Stimulated activated CD4-positive, alpha-beta T cell treated with anti-CD3 and anti-CD28 coated beads, TNF-alpha, amount 100 ng/mL, for 48 hours (primary cell): ENCODE measurements at places on chromosomes 7 and 10.
A peak's percentile ranks its signal among the peaks of the same experiment; 100 is the strongest.

- DNase-seq: no peak
Measured at GRCh38 chr7:128442356-128442755, 13.3 kb upstream of the HILPDA start.

DNA sequence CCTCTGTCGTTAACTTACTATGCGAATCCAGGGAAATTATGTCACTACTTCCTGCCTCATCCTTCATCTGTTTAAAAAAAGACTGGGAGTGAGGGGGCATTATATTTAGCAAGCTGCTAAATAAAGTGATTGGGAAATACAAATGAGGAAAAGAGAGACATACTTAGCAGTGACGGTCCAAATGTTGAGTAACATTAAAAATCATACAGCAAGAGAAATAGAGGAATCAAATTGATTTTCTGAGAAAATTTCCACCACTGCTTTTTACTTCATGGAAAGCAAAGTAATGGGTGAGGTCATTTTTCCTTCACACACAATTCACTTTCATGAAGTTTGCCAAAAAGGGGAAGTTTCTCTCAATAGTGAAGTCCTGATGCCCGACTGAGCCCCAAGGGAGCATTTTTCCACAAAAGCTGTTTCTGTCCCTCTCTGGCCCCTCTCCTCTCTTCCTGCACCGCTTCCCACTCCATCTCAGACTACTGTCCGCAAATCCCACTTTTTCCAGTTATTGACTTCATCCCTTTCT lies 61.9 kb upstream of the ADO start:
- DNase-seq: no peak

DNA sequence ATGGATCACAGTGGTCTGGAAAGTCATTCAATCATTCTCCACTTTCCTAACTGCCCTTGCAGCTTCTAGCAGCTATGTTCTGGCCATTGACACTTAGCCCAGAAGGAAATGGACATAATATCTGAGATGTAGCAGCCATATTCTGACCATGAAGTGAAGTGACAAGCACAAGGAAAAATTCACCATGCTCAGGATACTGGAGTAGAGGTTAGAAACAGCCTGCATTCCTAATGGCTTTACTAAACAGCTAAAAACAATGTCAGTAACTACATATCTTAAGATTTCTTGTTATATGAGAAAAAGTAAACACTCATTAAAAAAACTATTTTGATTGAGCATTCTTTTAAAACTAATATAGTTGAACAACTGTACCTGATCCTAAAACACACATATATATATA lies 443.8 kb downstream of the MAGI2 start:
- DNase-seq: no peak

DNA sequence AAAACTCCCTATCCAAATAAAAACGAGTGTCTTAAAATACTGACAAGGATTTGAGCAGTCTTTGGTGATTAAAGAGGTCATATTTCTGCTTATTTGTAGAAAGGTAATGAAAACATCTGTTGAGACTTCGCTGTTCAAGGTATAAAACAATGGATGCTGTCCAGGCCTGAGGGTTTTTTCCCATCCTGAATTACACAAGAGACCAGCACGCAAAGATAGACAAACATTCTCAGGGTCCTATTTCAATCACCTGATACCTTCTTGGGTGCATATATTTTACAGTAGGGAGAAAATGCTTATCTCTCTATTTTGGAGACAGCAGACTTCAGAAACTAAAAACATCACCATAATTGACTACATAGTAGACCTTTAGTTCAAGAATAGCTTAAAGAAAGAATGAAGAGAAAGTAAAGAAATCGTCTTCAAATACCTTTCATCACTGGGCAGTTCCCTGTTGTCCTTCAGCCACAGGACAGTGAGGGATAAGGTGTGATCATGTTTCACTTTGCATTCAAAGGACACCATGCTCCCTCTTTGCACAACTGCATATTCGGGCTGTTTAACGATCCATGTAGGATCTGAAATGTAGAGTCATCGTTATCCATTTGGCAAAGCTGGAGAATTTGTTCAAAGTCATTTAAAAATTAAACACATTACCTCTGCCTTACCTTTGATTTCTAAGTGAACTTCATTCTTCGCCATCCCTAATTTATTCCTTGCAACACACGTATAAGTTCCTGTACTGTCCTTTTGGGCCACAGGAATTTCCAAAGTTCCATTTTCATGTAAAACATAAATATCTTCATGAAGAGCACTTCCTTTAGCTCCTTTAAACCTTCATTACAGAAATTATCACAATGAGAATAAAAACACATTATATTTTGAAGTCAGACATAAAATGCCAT lies 63.7 kb upstream of the LAMB4 start:
- DNase-seq: no peak

DNA sequence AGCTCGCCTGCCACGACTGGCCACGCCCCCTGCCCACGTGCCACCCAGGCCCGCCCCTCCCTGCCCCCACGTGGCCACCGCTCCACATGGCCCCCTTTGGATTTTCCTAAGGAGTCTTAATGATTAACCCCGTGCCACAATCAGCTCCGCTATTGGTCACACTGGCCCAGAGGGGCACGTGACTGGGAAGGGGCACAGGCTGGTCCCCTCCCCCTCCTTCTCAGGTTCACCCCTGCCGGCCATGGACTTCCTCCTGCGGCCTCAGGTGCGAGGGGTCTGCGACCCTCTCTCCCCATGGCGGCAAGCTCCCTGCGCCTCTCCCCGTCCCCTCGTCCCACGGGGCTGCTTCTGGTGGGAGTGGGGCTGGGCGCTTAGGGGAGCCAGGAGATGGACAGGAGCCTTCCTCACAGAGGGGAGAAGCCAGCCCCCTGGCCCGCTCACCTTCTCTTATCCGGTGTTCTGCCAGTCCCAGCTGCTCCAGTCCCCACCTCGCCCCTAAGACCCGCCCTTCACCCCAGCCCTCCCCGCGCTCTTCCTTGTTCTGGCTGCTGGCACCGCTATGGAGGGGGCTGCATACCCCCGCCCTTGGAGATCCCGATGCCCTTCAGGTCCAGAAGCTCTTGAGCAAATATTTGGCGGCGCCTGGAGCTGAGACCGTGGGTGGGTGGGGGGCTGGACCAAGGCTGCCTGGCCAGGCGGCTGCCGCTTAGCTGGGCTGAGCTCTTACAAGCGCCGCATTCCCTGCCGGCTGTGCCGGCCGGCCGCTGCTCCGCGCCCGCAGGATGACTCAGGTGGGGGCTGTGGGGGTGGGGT lies 3.2 kb downstream of the SLC4A2 start:
- no peak for DNase-seq

DNA sequence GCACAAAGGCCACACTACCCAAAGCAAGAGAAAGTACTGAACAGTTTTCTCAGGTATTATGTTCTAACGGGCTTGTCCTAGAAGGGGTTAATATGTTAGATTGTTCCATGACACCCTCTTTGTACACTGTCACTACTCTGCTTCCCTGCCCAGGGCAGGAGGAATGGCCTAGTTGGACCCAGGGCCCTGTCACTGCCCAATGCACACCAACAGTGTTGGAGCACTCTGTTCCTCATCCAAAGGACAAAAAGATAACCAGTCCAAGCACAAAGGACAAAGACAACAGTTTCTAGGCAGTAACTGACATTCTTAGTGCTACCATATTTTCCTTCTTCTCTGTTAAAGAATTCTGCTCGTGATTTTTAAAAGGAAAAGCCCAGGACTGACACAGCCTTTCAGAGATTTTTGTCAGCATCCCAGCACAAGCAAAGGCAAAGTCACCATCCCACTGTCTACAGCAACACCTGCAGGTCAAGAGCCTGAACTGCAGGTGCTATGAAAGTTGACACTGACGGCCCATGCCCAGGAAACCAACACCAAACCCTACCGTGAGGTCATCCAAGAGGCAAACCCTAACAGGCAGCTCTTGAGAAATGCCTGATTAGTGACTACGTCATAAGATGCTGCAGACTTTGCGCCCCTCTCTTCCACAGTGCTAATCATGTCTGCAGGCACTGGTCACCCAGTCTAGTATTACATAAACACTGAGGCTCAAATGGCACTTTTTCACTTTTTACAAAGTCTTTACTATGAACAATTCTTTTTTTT lies 13.2 kb downstream of the NUDCD3 start:
- DNase-seq: peak; percentile 14

DNA sequence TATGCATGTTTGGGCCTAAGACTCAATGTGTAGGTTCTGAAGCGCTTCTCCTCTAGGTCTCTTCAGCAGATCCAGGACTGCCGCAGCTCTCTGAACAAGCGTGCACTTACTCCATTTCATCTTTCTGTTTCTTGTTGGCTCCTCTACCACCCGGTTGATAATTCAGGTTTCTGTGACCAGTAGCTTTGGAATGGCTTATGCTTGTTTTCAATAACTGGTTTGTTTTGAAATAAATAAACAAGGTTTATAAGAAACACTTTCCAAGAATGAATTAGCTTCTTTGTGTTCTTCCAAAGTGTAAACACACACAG lies 1.5 kb downstream of the MDFIC start:
- no peak for DNase-seq

GRCh38 chr7:90777041-90777440 lies 180.9 kb downstream of the CDK14 start:
- DNase-seq: no peak

- DNase-seq: no peak
Measured at GRCh38 chr10:129021594-129022304, 445.3 kb upstream of the MGMT start.

- no peak for DNase-seq
Measured at GRCh38 chr7:139737221-139738100, 40.3 kb downstream of the HIPK2 start.

- no peak for DNase-seq
Measured at GRCh38 chr7:1087465-1087814, 473 bp upstream of the GPER1 start.

DNA sequence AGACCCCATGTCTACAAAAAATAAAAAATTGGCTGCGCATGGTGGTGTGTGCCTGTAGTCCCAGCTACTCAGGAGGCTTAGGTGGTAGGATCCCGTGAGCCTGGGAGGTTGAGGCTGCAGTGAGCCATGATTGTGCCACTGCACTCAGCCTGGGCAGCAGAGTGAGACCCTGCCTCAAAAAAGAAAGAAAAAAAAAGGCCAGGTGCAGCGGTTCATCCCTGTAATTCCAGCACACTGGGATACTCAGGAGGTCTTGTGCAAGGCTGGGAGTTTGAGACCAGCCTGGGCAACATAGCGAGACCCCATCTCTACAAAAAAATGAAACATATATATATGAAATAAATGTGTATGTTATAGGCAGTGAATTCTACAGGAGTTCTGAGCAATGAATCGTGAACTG lies 44.5 kb upstream of the UBE2H start:
- no peak for DNase-seq

DNA sequence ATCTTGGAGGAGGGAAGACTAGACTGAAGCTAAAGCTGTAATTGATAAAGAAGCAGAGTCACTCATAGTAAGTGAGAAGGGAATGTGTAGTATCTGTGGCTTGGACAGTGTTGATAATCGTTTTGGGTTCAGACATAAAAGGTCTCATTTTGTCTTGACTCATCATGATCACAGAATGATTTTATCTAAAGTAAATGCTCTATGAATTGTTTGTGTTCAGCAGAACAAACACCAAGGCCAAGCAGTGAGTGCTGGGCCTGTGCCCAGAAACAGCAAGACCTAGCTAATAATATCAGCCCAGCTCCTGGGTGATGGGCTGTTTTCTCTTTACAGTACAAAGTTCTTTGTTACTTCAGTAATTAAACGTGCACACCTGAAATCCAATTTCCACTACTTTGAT lies 26.7 kb upstream of the CD36 start:
- no peak for DNase-seq

GRCh38 chr7:36154255-36155212 lies 1.5 kb downstream of the EEPD1 start:
- DNase-seq: no peak

GRCh38 chr10:12321641-12322040 lies 27.7 kb upstream of the CAMK1D start:
- DNase-seq: no peak

- no peak for DNase-seq
Measured at GRCh38 chr7:117993377-117994003, 120.2 kb upstream of the CTTNBP2 start.

GRCh38 chr7:134327896-134328295 lies 11.2 kb upstream of the SLC35B4 start:
- peak; percentile 20 for DNase-seq

GRCh38 chr7:102042016-102042656 lies 224.7 kb downstream of the CUX1 start:
- no peak for DNase-seq

DNA sequence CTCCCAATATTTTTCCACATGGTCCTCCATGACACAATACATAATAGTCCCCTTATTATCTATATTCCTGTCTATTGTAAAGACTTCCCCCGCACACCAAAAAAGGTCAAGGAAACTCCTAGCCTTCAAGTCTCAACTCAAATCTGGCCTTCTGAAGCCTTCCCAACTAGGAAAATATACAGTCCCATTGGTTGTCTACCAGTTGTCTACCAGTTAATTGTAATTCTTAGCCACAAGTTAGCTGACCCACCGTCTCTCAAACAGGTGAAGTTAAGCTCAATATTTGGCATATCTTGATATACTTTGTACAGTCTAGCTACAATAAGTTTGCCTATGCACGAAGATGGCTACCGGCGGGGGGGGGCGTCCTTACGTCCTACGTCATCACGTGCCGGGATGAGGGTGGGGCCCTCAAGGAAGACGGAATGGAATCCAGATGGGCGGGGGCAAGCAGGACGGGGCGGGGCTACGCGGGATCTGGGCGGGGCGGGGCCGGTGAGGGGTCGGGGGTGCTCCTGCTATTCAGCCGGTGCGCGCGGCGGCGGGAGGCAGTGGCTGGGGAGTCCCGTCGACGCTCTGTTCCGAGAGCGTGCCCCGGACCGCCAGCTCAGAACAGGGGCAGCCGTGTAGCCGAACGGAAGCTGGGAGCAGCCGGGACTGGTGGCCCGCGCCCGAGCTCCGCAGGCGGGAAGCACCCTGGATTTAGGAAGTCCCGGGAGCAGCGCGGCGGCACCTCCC lies at the start of gene AHR:
AHR (plus strand) TSS at position 551 of the 738 bp plus-strand sequence. CDS start 613 bp downstream, outside the sequence.
- DNase-seq: peak; percentile 80

DNA sequence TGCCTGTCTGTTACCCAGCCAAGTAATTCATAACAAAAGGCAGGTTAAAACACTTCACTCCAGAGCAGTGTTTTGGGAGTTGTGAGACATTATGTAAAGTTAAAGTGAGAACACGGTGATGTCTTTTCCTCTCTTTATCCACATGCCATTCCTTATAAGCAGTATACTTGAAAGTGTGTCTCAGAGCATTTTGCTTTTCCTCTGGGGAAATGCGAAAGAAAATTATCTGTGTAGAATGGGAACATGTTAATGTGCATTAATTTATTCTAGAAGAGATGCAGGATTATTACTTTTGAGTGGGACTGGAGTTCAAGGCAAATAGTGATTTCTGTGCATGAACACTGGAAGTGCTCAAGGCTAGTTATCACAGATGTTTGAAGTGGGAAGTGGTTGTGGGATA lies 170.4 kb downstream of the PLXDC2 start:
- no peak for DNase-seq
